RWPE1 (cell line): ENCODE measurements at places on chromosomes 3 and 15.
A peak's percentile ranks its signal among the peaks of the same experiment; 100 is the strongest.

- no peak for DNase-seq
Measured at GRCh38 chr15:87755226-87755625, 501.3 kb downstream of the NTRK3 start.

- DNase-seq: no peak
Measured at GRCh38 chr15:48796930-48797329, 13.9 kb downstream of the CEP152 start.

- DNase-seq: no peak
Measured at GRCh38 chr15:57460208-57460816, 84.0 kb downstream of the CGNL1 start.

GRCh38 chr3:180855364-180855763 lies 57.1 kb upstream of the FXR1 start:
- DNase-seq: no peak

DNA sequence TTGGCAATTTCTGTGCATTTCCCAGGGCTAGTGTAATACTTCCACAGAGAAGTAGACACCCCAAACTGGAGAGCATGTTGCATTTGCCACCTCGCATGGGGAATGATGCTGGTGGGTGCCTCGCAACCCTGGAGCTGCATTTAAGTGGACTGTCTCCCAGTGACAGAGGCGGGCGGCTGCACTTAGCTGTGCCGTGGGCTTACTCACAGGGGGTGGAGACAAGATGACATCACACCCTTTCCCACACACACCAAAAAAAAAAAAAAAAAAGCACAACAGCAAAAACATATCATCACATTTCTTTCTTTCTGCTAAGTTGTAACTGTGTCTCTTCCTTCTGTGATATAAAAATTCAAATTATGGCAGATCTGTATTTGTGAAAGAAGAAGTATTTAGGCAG lies at the start of gene ABI3BP:
TSS of gene ABI3BP (minus strand) at position 113 of the 400 bp plus-strand sequence. CDS start at position 76, 37 bp downstream.
- DNase-seq: peak; percentile 71

- DNase-seq: peak; percentile 78
Measured at GRCh38 chr15:100687582-100688141, 85.3 kb downstream of the ASB7 start.

DNA sequence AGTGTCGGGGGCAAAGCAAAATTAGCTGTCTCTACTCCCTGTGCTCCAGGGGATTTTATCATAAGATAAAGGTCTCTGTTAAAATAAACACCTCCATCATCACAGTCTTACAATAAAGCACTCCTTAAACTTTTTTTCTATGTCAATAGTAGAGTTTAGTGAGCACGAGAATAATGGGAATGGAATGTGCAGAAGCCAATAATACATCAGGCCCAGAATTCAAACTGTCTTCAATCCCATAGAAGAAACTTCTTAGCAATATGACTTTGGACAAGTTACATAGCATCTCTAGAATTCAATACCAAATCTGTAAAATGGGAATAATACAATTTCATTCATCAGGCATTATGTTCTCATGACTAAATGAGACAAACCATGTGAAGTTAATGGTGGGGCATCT lies 49.0 kb upstream of the EPHA3 start:
- DNase-seq: no peak

DNA sequence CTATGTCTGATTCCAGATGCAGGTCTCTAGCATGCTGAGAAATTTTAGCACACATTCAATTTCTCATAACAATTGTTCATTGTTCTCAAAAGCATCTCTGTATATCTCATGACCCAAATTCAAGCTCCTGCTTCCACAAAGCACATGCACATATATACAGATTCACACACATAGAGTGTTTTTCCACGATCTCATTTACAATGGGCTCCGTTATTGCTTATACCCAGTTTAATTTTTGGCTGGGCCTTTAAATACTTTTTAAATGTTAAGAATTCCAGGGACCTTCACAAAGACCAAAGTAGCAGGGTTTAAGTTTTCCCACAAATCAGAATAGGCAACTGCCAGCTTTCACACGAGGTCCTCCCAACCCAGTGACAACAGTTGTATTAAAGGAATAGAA lies 333.5 kb upstream of the SEMA6D start:
- no peak for DNase-seq

DNA sequence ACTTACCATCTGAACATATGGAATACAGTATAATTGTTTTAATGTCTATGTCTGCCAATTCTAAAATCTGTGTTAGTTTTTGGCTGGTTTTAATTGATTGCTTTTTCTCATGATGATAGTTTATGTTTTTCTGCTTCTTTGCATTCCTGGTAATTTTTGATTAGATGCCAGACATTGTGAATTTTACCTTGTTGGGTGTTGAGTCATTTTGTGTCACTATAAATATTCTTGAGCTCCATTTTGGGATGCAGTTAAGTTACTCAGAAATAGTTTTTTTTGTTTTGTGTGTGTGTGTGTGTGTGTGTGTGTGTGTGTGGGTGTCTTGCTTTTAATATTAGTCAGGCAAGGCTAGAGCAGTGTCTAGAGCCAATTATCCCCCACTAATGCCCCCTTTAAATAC lies 818.8 kb upstream of the NR2F2 start:
- no peak for DNase-seq

DNA sequence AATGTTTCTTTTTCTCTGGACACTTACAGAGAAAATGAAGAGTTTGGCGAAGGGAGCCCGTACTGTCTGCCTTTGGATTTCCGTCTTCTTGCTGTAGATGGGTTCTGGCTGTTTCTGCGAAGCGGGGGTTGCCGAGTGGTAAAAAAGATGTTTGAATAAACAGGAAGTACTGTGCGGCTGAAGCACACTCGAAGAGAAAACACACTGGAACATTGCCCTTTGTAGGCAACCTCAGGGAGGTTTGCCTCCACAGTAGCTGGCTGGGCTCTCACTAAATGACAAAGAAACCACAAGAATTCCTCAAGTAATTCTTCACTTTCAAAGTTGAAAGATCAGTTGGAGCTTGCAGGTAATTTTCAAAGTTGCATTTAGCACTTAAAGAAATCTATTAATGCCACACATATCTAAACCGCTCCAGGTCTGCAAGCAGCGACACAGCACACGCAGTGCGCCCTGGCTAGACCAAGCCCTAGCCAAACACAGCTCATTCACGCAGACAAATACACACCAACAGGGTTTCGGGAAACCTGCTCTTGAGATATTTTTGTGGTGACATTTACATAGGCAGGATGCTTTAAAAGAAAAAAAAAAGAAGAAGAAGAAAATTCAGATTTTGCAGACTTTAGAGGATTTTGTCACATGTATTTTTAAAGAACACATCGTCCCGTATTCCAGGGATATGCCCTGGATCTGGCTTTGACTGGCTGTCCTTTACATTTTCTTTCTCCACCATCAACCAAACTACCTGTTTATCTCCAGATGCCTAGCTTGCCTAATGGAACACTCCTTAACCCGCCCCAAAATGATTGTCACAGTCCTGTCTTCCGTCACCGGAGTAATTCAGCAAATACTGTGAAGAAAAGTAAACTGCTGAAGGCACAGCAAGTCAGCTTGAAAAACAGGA lies 452.8 kb downstream of the FOXP1 start:
- peak; percentile 30 for DNase-seq

- no peak for DNase-seq
Measured at GRCh38 chr15:64596701-64597476, 136.5 kb downstream of the ZNF609 start.

- no peak for DNase-seq
Measured at GRCh38 chr3:122758877-122759560, 34.6 kb downstream of the HSPBAP1 start.

DNA sequence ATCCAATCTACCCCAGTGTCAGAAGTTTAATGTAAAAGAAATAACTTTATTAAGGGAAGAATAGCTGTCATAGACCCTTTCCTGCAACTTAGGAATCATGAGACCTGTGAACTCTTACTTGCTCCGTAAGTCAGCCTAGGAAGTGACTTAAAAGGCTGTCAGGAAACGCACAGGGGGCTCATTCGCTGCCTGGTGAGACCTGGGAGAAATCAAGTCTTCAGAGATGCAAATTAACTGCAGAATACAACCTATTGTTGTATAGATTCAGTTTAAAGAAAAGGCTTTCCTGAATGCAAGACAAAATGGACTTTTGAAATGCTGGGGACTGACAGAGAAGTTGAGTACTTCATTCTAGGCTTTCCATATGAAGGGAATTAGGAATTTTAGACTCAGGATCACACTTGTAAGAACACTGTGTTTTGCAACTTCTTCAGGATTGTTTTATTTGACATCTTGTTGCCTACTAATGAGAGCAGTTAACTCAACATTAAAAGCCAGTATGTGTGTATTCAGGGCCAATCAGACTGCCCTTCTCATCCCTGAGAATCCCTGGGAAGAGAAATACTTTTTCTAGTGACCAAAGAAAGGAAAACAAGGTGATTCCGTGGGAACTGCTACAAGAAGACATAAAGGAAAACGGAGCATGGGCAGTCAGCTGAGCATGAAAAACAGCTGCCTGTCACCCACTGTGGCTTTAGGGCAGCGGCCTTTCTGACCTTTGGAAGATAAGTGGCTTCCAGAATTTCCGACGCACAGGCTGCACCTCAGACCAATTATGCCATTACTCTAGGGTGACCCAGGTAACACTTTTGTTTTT lies 18.5 kb upstream of the DPPA4 start:
- DNase-seq: no peak

- no peak for DNase-seq
Measured at GRCh38 chr3:48708481-48708889, 8.5 kb downstream of the IP6K2 start.

DNA sequence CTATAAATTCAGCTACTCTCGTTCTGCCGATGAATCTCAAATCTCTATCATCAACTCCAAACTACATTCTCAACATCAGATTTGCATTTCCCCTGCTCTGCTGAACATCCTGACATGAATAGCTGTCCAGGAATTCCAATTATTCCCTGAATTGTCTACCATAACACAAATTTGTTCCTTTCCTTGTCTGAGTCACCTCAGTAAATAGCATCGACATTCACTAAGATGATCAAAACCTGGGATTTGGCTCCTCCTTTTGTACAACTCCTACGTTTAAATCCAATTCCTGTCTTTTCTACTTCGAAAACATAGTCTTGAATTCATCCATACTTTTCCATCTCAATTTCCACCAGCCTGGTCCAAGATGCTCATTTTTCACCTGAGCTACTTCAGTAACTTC lies 107.0 kb downstream of the GREM1 start:
- DNase-seq: peak; percentile 84

DNA sequence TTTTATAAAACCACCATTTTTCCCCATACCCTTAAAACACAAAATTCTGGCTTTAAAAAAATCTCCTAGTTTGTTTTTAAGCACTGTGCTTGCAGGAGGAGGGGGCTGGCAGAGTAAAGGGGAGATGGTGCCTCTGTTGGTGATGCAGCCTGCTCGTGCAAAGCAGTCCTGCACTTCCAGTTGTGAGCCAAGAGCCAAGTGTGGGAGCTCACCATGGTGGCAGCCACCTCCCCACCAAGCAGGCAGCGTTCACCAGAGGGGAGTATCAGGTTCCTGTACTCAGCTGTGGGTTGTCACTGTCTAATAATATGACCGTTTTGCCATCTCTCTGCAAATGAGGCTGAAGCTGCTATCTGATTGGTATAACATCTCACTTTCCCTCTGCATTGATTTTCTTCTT lies 164.8 kb downstream of the SYNPR start:
- DNase-seq: no peak

- no peak for DNase-seq
Measured at GRCh38 chr15:101038327-101039003, 119.3 kb downstream of the LRRK1 start.

DNA sequence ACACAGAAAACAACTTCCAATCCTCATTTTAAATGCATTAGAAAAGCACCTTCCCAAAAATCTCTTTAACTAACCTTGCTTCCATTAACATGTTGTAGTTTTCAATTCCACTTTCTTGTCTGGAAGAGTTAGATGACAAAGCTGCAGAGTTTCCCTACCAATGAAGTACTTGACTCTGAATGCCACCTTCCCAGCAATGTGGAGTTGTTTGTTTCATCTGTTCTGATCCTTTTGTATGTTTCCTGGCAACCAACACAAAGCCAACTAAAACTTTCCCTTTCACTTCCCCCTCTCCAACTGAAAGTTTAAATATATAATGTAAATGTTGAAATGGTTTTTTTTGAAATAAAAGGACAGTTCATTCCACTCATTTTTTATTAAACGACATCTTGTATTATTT lies at the start of gene WDR49:
TSS of gene WDR49 (minus strand) at position 183 of the 400 bp plus-strand sequence. CDS start 517 bp downstream, outside the sequence.
- no peak for DNase-seq

GRCh38 chr15:62993066-62993465 lies 49.5 kb upstream of the TPM1 start:
- DNase-seq: no peak

DNA sequence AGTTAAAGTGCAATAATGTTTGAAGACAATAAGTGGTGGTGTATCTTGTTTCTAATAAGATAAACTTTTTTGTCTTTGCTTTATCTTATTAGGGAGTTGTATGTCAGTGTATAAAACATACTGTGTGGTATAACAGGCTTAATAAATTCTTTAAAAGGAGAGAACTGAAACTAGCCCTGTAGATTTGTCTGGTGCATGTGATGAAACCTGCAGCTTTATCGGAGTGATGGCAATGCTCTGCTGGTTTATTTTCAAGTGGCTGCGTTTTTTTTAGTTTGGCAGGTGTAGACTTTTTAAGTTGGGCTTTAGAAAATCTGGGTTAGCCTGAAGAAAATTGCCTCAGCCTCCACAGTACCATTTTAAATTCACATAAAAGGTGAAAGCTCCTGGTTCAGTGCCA lies 2.7 kb downstream of the RPL15 start:
- no peak for DNase-seq

GRCh38 chr3:141738891-141739363 lies 829 bp downstream of the RNF7 start:
- DNase-seq: peak; percentile 49

DNA sequence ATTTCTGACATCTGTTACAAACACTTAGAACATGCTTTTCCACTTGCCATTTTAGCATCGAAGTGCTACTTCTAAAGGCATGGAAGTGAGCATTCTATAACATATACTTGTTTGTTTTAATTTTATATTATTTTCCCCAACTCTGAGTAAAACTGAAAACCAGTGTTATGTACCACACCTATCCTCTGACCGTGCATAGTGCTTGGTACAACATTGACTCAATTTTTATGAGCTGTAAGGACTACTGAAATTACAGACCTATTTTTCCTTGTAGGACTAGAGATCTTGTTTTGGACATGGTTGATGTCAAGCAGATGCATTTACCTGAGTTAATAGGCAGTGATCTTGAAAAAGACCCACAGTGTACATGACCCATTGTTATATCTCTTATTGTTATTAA lies 51.5 kb upstream of the CCNB2 start:
- no peak for DNase-seq

DNA sequence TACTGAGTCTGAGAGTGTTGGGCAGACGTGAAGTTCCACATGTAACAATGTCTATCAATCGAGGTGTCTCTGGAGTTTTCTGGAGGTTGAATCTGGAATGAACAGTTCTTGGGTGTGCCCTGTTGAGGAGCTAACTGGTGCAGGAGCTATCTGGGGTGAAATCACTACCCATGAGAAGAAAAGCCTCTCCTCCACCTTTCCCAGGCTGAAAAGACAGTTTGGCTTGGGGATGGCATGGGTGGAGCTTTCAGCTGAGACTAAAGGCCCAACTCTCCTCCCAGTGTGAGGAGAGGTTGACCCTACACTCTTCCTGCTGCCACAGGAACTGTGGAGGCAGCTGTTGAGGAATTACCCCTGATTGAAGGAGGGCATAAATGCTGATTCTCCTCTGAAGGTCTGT lies 54.4 kb upstream of the LRRFIP2 start:
- DNase-seq: no peak
